ENCODE measurements at places on chromosomes 12 and 14. TPM values are rescaled to one million over a fixed set of nuclear protein-coding genes. Genes with fewer than 3 reads are reported as not detected.

Gene CLEC14A
- 2.8 TPM for total RNA-seq

Gene RDH12
- total RNA-seq, result not detected

Gene KRT79
- not detected for total RNA-seq

Gene GDF3
- total RNA-seq, result not detected

Gene NID2
- total RNA-seq, result 102 TPM

Gene SCNN1A
- total RNA-seq, result not detected

Gene AMDHD1
- under 0.01 TPM for total RNA-seq

Gene CHGA
- total RNA-seq, result not detected

Gene RNF212B
- not detected for total RNA-seq

Gene RNASE4
- total RNA-seq, result 8.1 TPM

Gene ANG
- 3.6 TPM for total RNA-seq

Gene KRT83
- not detected for total RNA-seq

Gene ZNF891
- total RNA-seq, result 0.56 TPM

Gene GPRC5A
- total RNA-seq, result 49.7 TPM

Gene OR6C2
- total RNA-seq, result not detected

Gene MUCL1
- total RNA-seq, result not detected

Gene NTF3
- total RNA-seq, result 12.2 TPM

Gene TAS2R13
- total RNA-seq, result 0.90 TPM

Gene COCH
- total RNA-seq, result 0.28 TPM

Gene SIX6
- not detected for total RNA-seq

Gene CD163
- total RNA-seq, result not detected

Gene CELA1
- not detected for total RNA-seq
